H1 (cell line): ENCODE measurements at places on chromosomes 6 and 20.

- H3K27ac ChIP-seq = peak overlapping the region; percentile 46
- no peak overlapping the region for H3K4me3 ChIP-seq
- peak; percentile 25 for DNase-seq
- H3K36me3 ChIP-seq = no peaks in the 10 kb centered on the region
- peaks cover 12% of the 10 kb centered on the region; the same call in 1 of the 2 replicates for H3K4me1 ChIP-seq
- H3K27me3 ChIP-seq = no peaks in the 10 kb centered on the region
These were observed 377.7 kb downstream of the BTBD9 start for GRCh38 chr6:38262026-38262425.

DNA sequence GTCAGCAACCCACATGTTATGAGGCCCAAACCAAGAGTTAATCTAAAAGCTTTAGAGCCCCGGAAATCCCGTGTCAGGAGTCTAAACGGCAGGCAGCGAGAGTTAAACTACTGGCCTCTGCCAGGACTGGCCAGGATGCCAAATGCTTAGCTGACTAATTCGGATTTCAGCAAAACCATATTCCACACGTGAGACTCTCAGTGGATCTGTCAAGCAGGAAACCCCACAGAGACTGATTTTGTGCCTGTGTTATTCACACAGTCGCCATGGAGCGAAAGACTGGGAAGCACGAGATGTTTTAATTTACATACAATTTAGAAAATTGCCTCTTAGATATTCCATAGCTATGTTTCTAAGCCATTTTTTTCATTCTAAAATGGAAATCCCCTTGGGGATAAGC lies 152.9 kb downstream of the RNASET2 start:
- H3K4me3 ChIP-seq = no peak overlapping the region
- H3K36me3 ChIP-seq = no peaks in the 10 kb centered on the region
- no peak for DNase-seq

- no peak overlapping the region for H3K27ac ChIP-seq
- DNase-seq = no peak
- no peaks in the 10 kb centered on the region for H3K27me3 ChIP-seq
- no peak overlapping the region for H3K4me3 ChIP-seq
These were observed 184.0 kb upstream of the FLRT3 start for GRCh38 chr20:14521436-14521835.

DNA sequence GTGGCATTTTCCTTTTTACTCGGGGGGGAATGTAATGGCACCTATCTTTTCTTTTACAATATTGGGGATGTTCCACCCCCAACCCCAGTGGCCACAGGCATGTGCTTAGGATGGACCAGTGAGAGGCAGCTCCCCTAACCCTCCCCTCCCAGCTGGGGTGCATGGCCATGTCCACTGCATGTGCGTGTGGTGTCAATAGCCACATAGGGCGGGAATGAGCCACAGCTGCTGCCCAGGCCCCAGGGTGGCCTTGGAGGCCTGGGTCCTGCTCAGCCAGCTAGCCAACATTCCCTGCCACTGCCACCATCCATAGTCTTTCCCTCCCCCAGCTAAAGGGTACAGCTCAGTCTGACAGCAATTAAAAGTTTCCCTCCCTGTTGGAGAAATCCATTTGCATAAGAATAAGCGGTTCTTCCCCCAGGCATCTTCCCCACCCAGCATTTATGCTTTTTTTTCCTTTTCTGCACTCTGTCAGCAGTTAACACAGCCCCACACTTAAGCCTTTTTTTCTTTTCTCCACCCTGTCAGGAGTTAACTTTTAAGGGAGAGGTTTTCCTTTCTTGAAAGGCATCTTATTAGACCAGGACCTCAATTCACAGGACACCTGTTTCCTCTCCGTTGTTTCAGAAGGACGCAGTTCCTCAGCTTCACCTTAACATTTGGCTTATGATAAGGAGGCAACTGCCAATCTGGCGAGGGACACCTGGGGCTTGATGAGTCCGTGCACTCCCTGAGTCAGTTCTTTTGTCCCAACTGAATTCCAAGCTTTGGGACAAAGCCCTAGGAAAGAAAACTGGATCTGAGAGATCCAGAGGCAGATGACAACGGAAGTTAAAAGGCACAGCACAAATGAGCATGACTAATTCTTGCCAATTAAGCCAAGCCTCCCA lies 121.4 kb downstream of the TPBG start:
- no peak overlapping the region for H3K27ac ChIP-seq
- H3K4me1 ChIP-seq = no peaks in the 10 kb centered on the region
- no peaks in the 10 kb centered on the region for H3K36me3 ChIP-seq

GRCh38 chr6:158332237-158332636 lies 20.0 kb downstream of the TULP4 start:
- no peak overlapping the region for H3K4me3 ChIP-seq
- no peak overlapping the region for H3K27ac ChIP-seq
- peaks cover 10% of the 10 kb centered on the region for H3K4me1 ChIP-seq
- H3K36me3 ChIP-seq = no peaks in the 10 kb centered on the region
- DNase-seq = no peak

- DNase-seq = peak; percentile 61
- no peak overlapping the region for H3K27ac ChIP-seq
- H3K4me3 ChIP-seq = peak overlapping the region; percentile 94
- no peaks in the 10 kb centered on the region for H3K27me3 ChIP-seq
These were observed 1.2 kb downstream of the ECI2 start for GRCh38 chr6:4133941-4134838.

DNA sequence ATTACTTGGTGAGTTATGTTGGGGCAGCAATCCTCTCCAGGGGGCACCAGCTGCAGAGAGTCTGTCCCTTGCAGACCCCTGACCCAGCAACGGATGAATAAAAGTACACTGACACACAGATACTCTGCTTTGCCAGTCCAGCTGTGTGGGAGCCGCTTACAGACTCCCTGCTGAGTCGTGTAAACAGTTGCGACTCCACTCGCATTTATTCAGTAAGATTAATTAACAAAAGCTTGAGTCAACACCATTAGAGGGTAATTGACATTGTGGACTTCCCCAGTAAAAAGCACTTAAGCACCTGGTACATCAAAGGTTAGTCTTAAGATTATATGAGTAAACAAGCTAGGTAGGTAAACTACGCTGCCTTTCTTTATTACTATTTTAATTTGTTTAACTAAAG lies 92.0 kb upstream of the TMEM181 start:
- DNase-seq = no peak
- peaks cover 3% of the 10 kb centered on the region for H3K4me1 ChIP-seq
- H3K27me3 ChIP-seq = peaks cover 62% of the 10 kb centered on the region
- H3K4me3 ChIP-seq = no peak overlapping the region

DNA sequence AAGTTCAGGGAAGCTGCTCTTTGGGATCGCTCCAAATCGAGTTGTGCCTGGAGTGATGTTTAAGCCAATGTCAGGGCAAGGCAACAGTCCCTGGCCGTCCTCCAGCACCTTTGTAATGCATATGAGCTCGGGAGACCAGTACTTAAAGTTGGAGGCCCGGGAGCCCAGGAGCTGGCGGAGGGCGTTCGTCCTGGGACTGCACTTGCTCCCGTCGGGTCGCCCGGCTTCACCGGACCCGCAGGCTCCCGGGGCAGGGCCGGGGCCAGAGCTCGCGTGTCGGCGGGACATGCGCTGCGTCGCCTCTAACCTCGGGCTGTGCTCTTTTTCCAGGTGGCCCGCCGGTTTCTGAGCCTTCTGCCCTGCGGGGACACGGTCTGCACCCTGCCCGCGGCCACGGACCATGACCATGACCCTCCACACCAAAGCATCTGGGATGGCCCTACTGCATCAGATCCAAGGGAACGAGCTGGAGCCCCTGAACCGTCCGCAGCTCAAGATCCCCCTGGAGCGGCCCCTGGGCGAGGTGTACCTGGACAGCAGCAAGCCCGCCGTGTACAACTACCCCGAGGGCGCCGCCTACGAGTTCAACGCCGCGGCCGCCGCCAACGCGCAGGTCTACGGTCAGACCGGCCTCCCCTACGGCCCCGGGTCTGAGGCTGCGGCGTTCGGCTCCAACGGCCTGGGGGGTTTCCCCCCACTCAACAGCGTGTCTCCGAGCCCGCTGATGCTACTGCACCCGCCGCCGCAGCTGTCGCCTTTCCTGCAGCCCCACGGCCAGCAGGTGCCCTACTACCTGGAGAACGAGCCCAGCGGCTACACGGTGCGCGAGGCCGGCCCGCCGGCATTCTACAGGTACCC lies at the start of gene ESR1:
Gene ESR1, plus strand, starts transcription at position 170 of the 858 bp plus-strand sequence. Its CDS starts 231 bp downstream, at position 401.
- H3K27me3 ChIP-seq = peaks cover 30% of the 10 kb centered on the region
- H3K36me3 ChIP-seq = peaks cover 2% of the 10 kb centered on the region; the same call in 1 of the 2 replicates
- H3K4me3 ChIP-seq = peak within 1 kb of the TSS; percentile 70
- DNase-seq = peak; percentile 70
- H3K4me1 ChIP-seq = no peaks in the 10 kb centered on the region

DNA sequence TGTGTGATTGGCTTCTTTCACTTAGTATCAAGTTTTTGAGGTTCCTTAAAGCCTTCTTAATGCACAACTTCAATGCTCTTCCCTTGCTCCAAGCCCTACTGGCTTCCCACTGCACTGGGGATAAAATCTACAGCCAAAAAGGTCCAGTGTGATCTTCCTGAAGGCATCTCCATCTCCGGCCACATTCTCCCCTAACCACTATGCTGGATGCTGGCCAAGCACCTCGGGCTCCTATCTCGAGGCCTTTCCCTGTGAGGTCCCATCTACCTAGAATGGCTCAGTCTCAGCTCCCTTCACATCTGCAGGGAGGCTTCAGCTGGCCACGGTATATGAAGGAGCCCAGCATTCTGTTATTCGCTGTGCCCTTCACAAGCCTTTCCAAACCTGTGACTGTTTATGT lies 48.1 kb downstream of the CNKSR3 start:
- H3K27me3 ChIP-seq = no peaks in the 10 kb centered on the region
- no peaks in the 10 kb centered on the region for H3K36me3 ChIP-seq
- no peak overlapping the region for H3K4me3 ChIP-seq
- no peak overlapping the region for H3K27ac ChIP-seq

- no peak overlapping the region for H3K27ac ChIP-seq
- no peaks in the 10 kb centered on the region for H3K27me3 ChIP-seq
- no peak overlapping the region for H3K4me3 ChIP-seq
- H3K36me3 ChIP-seq = no peaks in the 10 kb centered on the region
- DNase-seq = no peak
These were observed 429.0 kb downstream of the PREX1 start for GRCh38 chr20:48398506-48399449.

DNA sequence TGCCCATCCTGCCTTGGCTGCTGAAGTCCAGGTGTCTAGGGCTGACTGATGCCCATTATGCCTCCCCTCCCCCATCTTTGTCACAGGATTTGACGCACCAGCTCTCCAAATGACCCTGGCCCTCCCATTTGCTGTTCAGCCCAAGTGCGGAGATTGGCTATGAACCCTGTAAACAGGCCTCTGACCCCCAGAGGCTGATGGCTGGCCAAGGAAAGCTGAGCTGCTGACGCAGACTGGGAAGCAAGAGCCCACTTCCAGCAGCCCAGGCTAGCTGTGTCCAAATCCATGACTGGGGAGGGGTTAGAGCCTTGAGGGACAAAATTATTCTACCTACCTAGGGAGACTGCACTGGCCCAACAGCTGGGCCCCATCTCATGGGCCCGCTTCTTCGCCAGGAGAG lies 797 bp upstream of the GNRH2 start:
- H3K27ac ChIP-seq = no peak overlapping the region
- H3K4me3 ChIP-seq = no peak overlapping the region
- H3K36me3 ChIP-seq = peaks cover 17% of the 10 kb centered on the region; the same call in 1 of the 2 replicates
- DNase-seq = no peak

DNA sequence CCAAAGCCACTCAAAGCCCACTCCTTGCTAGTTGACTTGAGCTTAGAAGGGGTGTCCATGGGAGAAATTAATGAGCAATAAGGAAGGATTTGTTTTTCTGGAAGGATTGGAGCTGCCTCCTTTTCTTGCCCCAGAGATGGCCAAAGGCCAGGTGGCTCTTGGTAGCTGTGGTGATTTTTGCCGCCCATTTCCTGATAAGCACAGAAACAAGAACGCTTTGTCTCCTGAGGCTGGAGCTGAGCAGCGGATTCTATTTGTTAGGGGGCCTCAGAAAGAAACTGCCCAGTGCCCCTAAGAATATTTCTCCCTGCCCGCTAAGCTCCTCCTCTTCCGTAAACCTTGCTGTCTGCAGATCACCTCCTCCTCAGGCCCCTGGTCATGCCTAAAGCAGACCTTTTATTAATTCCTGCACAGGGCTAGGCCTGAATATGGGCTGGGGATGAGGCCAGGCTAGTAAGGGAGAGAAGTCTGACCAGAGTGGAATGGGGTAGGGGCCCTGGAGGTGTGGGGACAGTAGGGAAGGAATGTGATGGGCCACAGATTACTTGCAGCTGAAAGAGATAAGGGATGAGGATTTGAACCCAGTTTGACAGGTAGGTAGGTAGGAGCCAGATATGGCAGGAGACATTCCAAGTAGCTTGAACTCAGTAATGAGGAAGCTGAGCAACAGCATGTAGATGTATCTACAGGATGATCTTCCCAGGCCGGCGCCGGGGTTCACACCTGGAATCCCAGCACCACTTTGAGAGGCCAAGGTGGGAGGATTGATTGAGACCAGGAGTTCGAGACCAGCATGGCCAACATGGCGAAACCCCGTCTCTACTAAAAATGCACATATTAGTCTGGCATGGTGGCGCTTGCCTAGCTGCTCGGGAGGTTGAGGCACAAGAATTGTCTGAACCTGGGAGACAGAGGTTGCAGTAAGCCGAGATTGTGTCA lies 71.2 kb upstream of the NAA20 start:
- H3K27ac ChIP-seq = no peak overlapping the region
- no peaks in the 10 kb centered on the region for H3K27me3 ChIP-seq
- no peak for DNase-seq
- H3K36me3 ChIP-seq = no peaks in the 10 kb centered on the region
- H3K4me3 ChIP-seq = no peak overlapping the region
